ENCODE measurements at places on chromosomes 3 and 15.

- DNase-seq, result no peak
These were observed 32.0 kb downstream of the SV2B start for GRCh38 chr15:91132079-91132478.

- no peak for DNase-seq
These were observed 1064.5 kb downstream of the ZPLD1 start for GRCh38 chr3:103499132-103499900.

- peak; percentile 79 for DNase-seq
These were observed 10.1 kb downstream of the SCN10A start for GRCh38 chr3:38805765-38806386.

DNA sequence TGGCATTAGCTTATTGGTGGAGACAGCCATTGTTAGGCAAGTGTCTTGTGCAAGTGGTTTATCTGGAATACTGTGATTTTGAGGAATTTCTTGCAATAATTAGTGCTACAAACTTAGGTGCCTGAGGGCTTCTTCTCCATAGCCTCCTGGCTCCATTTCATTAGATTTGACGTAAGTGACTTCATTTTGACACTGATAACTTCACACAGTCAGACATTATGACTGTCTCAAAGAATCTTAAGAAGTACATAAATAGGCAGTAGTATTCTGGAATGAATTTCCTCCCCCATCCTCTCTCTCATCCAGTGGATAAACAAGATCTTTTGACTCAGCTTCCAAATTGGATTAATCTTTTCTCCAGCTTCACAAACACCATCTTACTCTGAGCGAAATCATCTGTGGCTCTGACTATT, 19.0 kb downstream of the ARL14 start:
- DNase-seq, result no peak

GRCh38 chr3:72391659-72392058, 456.6 kb downstream of the SHQ1 start:
- DNase-seq, result no peak

DNA sequence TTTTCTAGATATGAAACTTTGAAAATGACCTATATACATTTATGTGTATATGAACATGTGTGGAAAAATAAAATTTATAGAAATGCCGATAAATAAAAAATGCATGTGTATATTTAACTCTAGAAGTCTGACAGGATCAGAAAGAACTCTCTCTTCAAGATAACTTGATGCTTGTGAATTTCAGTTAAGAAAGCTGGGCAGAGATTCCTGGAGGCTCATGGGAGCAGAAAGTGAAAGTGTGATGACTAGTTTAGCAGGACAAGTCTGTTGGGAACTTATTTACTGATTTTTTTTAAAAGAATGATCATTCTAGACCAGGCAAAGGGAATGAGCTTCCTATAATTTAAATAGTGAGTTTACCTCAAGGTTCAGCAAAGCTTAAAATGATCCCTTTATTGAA, 81.5 kb upstream of the KCNAB1 start:
- DNase-seq, result no peak

- no peak for DNase-seq
These were observed 85.6 kb downstream of the EPHA6 start for GRCh38 chr3:96900031-96900430.
